ENCODE measurements at places on chromosomes 2 and 18.
A peak's percentile ranks its signal among the peaks of the same experiment; 100 is the strongest.

GRCh38 chr2:38600242-38600891 lies 2.4 kb downstream of the HNRNPLL start:
- no peak for DNase-seq

GRCh38 chr18:79528316-79528695 lies 132.6 kb downstream of the NFATC1 start:
- no peak for DNase-seq

GRCh38 chr18:36130039-36130831 lies 536 bp downstream of the ELP2 start:
- DNase-seq: no peak

DNA sequence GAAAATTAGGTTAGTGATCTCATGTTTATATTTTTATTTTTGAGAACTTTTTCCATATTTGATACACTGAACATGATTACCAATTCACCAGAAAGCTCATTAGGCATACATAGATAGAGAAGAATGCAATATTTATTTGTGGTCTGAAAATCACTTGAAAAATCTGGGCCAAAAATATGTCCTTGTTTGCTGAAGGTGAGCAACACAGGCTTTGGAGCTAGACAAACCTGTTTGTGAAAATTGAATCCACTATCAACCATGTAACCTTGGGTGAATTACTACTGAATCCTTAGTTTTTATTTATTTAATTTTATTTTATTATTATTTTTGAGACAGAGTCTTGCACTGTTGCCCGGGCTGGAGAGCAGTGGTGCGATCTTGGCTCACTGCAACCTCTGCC lies 46.5 kb upstream of the ZSWIM2 start:
- no peak for DNase-seq

- DNase-seq: no peak
These were observed 21.6 kb upstream of the PDIA6 start for GRCh38 chr2:10834068-10834655.

GRCh38 chr18:58967751-58968254 lies 103.1 kb downstream of the ZNF532 start:
- DNase-seq: no peak

DNA sequence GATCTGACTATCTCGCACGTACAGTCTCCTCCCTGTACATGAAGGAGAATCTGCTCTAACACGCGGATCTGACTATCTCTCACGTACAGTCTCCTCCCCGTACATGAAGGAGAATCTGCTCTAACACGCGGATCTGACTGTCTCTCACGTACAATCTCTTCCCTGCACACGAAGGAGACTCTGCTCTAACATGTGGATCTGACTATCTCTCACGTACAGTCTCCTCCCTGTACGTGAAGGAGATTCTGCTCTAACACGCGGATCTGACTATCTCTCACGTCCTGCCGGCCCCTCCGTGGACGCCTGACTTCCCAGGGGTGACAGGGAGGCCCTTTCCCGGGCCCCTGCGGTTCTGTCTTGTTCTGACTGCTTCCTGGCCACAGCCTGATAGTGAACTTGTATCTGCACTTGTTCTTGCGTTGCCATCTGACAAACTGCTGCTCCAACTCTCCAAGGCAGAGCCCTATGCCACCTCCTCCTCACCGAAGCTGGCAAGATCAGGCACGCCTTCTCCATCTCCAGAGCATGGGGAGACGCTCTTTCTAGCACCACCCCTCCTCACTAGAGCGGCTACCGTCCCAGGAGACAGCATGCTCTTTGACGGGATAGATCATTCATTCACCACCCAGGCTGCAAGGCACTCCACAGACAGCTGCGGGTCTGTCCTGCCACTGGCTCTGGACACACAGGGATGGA lies 238.6 kb downstream of the TWIST2 start:
- DNase-seq: no peak

DNA sequence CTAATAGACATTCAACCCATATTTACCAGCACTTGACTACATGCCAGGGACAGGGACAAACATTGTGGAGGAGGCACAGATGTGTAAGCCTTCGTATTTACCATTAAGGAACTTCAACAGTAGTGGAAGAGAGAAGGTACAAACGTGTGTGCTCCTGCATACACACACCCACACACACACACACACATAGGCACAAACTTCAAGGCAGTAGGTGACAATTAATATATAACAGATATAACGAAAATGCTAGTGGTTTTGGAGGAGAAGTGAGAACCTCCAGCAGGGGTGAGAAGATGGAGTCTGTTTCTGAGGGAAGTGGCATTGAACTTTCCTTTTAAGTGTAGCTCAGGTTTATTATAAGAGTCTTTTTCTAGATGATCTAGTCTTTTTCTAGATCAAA lies 231.1 kb downstream of the SETBP1 start:
- DNase-seq: no peak

DNA sequence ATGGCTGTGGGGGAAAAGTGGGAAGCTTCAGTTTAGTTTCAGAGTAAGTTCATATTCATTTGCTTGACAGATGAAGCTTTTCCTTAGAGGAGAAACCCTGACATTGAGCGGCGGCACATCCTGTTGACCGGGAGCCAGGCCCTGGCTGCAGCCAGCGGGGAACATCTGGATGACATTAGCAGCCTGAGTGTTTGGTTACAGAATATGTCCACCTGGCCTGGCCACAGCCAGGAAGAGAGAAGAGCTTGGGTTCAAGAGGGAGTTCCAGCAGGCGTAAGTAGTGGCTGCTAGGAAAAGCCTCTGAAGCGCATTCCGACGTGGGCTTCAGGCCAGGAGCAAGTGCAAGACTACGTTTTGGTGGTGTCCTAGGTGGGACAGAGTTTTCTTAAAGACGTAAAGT lies 144.9 kb upstream of the MYCN start:
- no peak for DNase-seq

GRCh38 chr2:178871536-178871935 lies 64.3 kb upstream of the TTN start:
- DNase-seq: no peak

- no peak for DNase-seq
These were observed 144.8 kb upstream of the NDUFV2 start for GRCh38 chr18:8957731-8958130.

GRCh38 chr2:96485751-96486651 lies 19.2 kb downstream of the NEURL3 start:
- DNase-seq: peak; percentile 69

DNA sequence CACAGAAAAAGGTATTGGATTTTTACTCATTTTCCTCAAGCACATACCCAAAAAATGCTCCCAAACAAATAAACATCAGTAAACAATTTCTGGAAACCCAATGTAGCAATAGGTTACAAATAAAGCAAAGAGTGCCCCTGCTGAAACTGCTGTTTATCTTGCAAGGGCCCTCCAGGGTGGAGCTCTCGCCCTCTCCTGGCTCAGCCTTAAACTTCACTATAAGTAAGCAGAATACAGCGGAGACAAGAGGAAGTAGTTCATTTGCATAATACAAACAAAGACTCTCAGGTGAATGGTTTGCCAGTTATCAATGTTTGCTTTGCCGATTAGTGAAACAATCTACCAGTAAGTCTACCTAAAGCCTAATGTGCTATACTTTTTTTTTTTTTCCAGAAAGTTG lies 437.6 kb downstream of the DLGAP1 start:
- DNase-seq: no peak

GRCh38 chr2:222302178-222303018 lies 3.6 kb upstream of the PAX3 start:
- no peak for DNase-seq

DNA sequence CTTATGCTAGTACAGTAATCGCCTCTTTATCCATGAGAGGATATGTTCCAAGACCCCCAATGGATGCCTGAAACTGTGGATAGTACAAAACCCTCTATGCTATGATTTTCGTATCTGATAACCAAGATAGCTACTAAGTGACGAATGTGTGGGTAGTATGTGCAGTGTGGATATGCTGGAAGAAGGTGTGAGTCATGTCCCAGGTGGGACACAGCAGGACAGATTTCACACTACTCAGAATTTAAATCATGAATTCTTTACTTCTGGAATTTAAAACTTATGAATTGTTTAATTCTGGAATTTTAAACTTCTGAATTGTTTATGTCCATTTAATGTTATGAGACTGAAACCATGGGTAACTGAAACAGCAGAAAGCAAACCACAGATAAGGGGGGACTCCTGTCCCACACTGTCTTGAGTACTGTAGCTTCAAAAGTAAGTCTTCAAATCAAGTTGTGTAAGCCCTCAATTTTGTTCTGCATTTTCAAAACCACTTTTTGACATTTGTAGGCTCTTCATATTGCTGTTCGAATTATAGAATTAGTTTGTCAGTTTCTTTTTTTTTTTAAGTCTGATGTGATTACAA lies 116.0 kb downstream of the LTBP1 start:
- DNase-seq: no peak

DNA sequence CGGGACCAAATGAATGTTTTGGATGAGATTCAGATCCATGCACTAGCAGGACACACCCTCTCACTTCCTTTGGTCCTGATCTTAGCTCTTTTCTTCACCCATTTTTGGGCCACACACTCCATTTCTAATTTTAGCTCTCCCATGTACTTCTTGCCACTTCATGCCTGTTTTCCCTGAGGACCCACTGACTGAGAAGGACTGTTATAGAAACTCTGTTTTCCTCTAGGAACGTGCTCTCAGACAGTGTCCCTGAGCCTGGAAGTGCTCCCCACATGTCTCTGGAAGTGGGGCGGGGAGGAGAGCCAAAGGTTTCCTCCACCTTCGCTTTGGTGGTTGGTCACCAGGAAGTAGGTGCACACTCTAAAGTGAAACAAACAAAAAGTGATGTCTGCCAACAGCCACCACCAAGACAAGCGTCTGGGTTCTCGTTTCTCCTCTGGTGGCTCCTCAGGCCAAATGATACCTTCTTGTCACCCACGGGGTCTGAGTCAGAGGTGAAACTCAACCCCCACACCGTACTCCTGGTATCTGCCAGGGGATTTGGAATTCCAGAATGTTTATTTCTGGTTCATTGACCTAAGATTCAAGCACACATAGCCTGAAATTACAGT lies 74.7 kb downstream of the MERTK start:
- no peak for DNase-seq

DNA sequence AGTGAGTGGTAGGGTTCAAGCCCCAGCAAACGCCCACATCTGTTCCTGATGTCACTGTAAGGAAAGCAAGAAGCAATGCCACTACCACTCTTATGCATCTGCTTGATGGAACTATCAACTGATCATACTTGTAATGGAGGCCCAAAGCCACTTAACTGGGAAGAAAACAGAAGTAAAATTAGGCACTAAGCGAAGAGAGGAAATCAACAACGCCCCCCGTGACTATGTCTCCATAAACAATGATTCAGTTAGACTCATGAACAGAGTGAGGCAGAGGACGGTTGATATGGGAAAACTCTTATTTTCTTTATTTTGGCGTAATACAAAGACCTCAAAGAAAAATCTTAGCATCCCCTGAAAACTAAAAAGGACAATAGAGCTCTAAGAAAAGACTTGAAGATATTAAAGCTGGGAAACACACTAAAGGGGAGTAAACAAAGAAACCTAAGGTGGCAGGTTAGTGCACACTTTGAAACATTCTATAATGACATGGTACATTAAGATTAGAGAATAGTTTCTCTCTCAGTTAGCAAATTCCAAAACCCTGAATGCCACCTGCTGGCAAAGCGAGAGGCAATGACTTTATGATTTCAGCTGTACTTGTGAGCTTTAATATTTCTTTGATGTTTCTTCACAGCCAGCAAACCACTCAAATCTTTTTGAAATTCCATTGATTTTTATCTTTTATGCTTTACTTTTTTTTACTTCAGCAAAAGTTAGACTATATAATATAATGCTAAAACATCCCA lies 86.5 kb downstream of the LRP2 start:
- no peak for DNase-seq

- DNase-seq: no peak
These were observed 67.8 kb downstream of the DIPK1C start for GRCh38 chr18:74389171-74389927.

DNA sequence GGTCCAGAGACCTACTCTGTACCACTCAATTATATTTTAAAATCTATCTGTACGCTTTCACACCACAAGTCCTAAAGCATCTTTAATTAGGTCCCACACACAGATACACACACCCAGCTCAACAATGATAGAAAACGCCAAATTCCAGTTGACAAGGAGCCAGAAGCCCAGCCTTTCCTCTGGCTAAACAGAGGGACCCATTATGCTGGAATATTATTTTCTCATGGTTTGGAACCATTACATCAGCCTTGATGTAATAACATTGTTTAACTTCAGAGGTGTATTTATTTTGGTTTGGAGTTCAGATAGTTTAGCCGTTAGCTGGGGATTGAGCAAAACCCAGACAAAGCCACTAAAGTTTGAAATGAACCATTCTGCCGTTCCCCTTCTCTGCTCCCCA lies 14.0 kb upstream of the INHBB start:
- DNase-seq: no peak

DNA sequence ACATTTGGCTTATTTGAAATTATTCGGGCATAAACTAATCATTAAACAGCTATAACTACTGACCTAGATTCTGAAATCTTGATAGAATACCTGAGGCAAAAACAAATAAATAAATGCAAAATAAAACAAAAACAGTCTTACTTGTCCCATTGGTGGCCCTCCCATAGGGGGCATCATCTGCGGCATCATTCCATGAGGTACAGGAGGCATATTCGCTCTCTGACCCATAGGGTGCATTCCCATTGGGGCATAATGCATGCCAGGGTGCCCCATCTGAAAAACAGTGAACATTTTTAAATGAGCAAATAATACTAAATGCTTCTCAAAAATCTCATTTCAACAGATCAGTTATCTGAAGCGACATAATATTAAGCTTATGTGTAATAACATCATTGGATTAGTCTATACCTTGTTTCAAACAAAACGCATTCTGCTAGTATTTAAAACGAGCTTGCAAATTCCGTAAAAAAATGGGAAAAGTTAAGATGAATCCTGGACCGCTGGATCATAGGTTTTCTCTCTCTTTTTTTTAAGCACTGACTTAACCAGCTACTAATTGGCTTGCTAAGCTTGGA lies 1.3 kb downstream of the PRPF40A start:
- no peak for DNase-seq

- DNase-seq: no peak
These were observed 128.7 kb downstream of the NFATC1 start for GRCh38 chr18:79524181-79525078.

DNA sequence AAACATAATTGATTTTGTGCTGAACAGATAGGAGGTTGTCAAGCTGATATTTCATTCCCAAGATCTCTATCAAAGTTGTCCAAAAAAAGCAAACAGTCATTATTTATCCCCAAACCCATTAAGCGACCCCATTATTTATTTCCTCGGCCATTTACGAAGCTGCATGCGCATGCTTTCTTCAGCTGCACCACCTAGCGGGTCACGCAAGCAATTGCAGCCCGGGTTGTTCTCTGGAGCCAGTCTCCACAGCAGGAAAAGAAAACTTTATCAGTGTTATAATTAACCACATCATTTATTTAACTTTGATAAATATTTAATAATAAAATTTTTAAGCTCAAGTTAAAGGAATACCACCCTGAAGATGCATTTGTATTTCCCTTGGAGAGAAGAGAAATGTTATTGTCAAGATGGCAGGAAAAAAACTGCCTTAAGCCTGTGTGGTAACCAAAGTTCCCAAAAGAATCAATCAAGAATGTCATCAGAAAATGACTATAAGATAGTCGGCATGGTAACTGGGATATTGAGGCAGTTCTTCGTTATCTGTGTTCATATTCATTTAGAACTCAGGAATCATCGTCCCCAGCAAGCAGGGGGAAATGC lies 304.7 kb downstream of the FBXO15 start:
- DNase-seq: peak; percentile 6

All from stimulated activated CD8-positive, alpha-beta memory T cell treated with anti-CD3 and anti-CD28 coated beads, Interleukin-7, amount 100 ng/mL, for 1 hour (primary cell).